ACHN (cell line): ENCODE measurements at places on chromosomes 3 and 15.

DNA sequence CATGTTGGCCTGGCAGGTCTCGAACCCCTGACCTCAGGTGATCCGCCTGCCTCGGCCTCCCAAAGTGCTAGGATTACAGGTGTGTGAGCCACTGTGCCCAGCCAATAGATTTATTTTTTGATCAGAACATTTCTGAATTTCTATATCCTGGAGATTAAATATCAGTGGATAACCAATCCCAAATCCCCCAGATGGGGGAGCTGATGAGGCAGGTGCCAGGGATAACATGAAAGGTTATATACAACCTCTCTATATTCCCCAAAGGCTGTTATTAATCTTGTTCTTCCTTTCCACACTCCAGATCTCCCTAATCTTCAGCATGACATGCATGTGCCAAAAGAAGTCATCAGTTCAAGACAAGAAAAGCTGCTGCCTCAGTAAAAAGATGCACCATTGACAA lies 112.3 kb downstream of the WDR76 start:
- peak; percentile 42 for DNase-seq

GRCh38 chr3:189222927-189223636 lies 51.3 kb downstream of the TPRG1 start:
- DNase-seq: no peak

- DNase-seq: no peak
Measured at GRCh38 chr15:49154359-49154758, 1.0 kb downstream of the COPS2 start.

DNA sequence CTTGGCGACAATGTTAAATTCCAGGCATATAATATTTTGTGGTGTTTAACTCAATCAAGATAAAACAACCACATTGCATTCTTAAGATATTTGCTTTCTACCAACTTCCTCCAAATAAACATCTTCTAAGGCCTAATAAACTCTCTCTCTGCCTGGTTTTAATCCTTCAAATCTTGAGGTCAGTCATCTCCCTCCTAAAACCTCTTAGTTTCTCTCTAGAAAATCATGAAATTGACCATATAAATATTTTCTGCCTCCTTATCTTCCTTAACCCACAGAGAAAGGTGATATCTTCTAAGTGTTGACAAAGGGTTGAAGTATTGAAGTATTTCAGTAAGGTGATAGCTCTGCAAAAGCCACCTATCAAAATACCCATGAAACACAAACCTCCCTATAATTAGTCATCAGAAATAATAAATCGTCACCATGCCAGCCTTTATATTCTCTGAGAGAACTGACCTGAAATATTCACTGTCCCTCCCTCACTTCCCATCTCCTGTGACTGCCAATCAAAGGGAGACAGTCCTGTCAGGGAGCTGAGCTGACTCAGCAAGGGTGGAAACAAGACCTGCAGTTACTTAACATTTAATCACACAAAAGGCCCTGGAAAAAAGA lies 1261.1 kb downstream of the ROBO1 start:
- no peak for DNase-seq

- no peak for DNase-seq
Measured at GRCh38 chr15:31228980-31229826, 97.4 kb upstream of the KLF13 start.

- DNase-seq: no peak
Measured at GRCh38 chr3:19931767-19932188, 2.2 kb downstream of the EFHB start.

GRCh38 chr3:15845475-15845874 lies 47.7 kb upstream of the ANKRD28 start:
- no peak for DNase-seq

DNA sequence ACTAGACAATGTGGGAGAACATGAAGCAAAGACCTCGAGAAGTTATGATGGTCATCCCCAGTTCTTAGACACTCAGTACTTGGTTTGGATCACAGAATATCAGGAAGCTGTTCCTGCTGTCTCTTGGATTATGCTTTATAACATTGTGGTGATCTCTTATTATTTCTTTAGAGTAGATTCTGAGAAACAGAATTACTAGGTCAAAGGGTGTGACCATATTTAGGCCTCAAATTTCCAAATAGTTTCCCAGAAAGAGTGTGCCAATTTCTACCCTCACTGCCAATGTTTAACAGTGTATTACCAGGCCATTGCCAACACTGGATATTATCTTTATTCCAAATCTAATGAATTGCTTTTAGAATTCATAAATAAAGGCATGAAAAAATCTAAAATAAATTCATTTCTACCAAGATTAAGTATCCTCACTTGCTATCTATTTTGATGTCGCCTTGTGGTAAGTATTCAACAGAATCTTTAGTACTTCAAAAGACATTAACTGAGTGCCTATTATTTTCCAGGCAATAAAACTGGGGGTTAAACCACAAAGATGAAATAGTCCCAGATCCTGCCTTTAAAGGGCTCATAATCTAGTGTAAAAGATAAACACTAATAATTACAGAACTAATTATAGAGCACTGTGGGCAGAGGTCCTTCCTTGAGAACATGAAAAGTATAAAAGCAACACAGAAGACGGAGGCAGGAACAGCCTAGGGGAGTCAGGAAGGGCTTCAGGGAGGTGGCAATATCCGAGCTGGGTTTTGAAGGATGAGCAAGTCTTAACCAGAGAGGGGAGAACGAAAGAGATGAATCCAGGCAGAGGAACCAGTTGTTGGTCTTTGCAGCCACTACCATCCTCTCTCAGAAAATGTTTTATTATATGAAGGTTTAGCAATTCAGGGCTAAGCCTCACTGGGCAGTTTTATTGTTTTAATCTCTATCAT lies 86.8 kb downstream of the IGF2BP2 start:
- no peak for DNase-seq

DNA sequence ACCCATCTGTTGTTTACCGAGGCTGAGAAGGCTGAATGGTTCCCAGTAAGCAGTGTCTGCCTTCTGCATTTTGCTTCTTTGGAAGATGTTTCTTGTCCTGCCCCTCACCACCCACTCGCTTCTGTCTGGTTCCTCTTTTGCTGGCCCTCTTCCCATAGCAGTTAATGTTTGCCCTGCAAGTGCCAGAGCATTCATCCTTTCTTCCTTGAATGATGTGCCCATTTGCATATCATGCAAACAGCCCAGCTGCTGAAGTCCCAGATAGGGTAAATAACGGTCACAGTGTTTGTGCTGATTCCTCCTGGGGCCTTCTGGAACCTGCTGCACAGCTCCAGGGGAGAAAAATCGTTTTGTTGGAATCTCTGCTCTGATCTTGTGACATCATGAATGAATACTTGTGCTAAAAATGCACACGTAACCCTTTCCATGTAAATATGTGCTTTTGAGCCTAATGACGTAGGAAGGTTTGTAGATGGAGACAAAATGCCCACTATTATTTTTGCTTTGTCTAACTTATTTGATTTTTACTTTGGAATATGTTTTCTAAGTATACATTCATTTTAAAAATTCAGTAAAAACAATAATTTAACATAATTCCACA lies 381.0 kb downstream of the SOX2 start:
- peak; percentile 43 for DNase-seq

- DNase-seq: no peak
Measured at GRCh38 chr15:33693166-33693800, 275.0 kb upstream of the CHRM5 start.

- DNase-seq: peak; percentile 87
Measured at GRCh38 chr15:64246364-64247189, 83.8 kb upstream of the PPIB start.

- peak; percentile 41 for DNase-seq
Measured at GRCh38 chr3:195863121-195864061, 45.0 kb downstream of the TNK2 start.
